Fibroblast of lung (primary cell): ENCODE measurements at places on chromosomes 2 and 18. TPM values are rescaled to one million over a fixed set of nuclear protein-coding genes. Genes with fewer than 3 reads are reported as not detected.
A peak's percentile ranks its signal among the peaks of the same experiment; 100 is the strongest.

The TSPYL6 gene
- not detected in 2 replicates for total RNA-seq

The LRP2 gene
- under 0.01 TPM in 2 replicates for total RNA-seq

The PDE1A gene
- total RNA-seq = 6.7 and 7.1 TPM in 2 replicates

The RELCH gene
- total RNA-seq = 22.1 and 34.5 TPM in 2 replicates

The CASP10 gene
- total RNA-seq = 4.9 and 8.1 TPM in 2 replicates

The CGREF1 gene
- 2.3 and 10.0 TPM in 2 replicates for total RNA-seq

The C1D gene
- total RNA-seq = 21.3 and 28.8 TPM in 2 replicates

- no peak for DNase-seq
Observed at GRCh38 chr18:11482271-11482670, 127.1 kb upstream of the SLC35G4 start.

DNA sequence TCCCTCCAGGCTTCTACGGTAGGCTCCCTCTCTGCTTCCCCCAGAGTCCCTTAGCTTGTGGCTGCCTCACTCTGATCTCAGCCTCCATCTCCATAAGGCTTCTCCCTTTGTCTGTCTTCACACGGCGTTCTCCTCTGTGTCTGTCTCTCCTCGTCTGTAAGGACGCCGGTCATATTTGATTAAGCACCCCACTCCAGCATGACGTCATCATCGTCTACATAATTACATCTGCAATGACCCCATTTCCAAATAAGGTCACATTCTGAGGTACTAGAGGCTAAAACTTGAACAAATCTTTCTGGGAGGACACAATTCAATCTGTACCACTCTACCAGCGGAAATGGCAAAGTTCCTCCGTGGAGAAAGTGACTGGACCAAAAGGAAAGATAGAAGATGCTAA is 8.3 kb upstream of the COL6A3 start:
- DNase-seq = peak; percentile 68

GRCh38 chr18:79933765-79934164 is 17.7 kb downstream of the SLC66A2 start:
- peak; percentile 28 for DNase-seq

- peak; percentile 85 for DNase-seq
Observed at GRCh38 chr2:233209533-233210171, 41.8 kb upstream of the ATG16L1 start.

DNA sequence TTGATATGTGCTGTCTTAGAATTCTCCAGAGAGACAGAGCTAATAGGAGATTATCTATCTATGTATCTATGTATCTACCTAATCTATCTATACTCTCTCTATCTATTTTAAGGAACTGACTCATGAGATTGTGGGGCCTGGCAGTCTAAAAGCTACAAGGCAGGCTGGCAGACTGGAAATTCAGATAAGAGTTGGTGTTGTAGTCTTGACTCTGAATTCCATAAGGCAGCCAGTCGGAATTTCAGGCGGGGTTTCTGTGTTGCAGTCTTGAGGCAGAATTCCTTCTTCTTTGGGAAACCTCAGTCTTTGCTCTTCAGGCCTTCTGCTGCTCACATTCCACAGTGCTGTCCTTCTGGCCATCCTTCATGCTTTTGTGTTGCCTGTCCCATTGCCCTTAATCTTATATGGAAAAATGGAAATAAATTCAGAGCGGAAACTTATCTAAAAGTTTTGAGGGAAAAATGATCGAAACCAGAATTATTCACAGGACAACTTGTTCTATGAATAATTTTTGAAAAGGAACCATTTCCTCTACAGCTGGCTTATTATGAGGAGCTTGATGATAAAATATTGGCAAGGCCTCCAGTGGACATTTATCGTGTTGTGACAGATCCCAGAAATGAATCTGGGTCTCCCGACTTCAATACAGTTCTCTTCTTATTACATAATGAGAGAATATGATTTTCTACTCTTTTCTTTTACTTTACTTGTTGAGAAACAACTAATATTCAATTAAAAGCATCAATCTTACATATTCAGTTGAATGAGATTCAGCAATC is 10.8 kb downstream of the IL1RL1 start:
- DNase-seq = peak; percentile 52

- DNase-seq = no peak
Observed at GRCh38 chr2:99928470-99929053, 213.8 kb downstream of the AFF3 start.

- DNase-seq = no peak
Observed at GRCh38 chr18:28071199-28071598, 105.7 kb downstream of the CDH2 start.

GRCh38 chr2:127365211-127365643 is 22.5 kb downstream of the MAP3K2 start:
- no peak for DNase-seq

- DNase-seq = no peak
Observed at GRCh38 chr18:45046228-45046627, 365.5 kb downstream of the SETBP1 start.

- no peak for DNase-seq
Observed at GRCh38 chr18:79405781-79406575, 10.2 kb downstream of the NFATC1 start.

- DNase-seq = no peak
Observed at GRCh38 chr2:36582538-36582937, 15.4 kb downstream of the FEZ2 start.

DNA sequence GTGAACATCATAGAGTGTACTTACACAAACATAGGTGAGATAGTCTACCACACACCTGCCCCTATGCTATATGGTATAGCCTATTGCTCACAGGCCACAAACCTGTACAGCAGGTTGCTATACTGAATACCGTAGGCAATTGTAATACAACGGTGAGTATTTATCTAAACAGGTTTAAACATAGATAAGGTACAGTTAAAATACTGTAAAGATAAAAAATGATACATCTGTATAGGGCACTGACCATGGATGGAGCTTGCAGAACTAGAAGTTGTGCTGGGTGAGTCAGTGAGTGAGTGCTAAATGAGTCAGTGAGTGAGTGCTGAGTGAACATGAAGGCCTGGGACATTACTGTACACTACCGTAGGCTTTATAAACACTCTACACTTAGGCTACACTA is 267.0 kb upstream of the HS6ST1 start:
- DNase-seq = peak; percentile 87

GRCh38 chr2:10897956-10898355 is 13.8 kb upstream of the KCNF1 start:
- DNase-seq = no peak

DNA sequence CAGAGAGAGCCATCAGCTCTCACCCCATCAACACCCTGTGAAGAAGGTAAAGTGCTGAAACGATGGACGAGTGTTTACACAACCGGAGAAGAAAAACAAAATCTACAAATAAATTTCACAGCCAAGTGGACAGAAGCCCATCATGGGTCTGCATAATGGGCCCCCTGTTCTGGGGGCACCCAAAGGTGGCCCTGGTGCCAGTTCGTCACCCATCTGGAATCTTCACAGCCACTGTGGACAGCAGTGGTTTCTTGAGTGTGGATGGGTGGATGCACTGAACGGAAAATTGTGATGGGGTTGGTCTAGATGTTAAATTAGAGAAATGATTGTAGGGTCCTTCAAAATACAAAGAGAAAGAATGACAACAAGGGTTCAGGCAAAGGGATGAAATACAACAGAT is 38.8 kb downstream of the ANKMY1 start:
- DNase-seq = no peak

DNA sequence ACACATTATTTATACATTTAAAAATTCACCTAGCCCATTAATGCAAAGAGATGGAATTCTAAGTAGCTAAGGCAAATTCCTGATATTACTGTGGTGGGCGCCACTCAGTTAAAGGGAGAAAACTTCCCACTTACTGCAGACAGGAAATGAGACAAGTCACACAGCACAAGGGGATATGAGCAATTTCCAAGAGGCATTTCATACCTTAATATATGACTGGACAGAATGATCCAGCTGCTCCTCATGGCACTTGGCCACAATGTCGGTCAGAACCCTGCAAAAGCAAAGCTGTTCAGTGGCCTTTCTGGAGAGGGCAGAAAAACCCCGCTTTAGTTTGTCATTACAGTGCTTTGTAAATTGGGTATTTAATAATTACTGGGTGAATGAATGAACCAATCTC is 121.4 kb upstream of the CCDC195 start:
- peak; percentile 96 for DNase-seq
